ENCODE measurements at places on chromosomes 2 and 18.

- DNase-seq: no peak
These were observed 10.3 kb upstream of the ZBTB7C start for GRCh38 chr18:48419277-48420022.

DNA sequence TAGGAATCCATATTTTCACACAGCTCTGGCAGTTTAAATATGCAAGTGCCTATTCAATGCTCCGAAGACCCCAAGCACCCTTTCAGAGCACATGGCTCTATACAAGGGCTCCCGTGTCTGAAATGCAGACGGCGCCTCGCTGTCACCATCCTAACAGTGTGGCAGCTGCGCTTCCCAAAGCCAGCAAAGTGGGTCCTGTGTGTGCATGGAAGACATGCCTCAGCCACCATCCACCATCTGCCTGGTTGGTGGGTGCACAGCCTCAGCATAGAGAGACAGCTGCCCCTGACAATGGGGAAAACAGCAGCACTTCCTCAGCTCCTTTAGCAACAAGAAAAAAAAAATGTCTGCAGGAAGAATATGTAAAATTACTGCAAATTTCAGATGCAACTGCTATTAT lies 218.1 kb downstream of the SP3 start:
- no peak for DNase-seq

DNA sequence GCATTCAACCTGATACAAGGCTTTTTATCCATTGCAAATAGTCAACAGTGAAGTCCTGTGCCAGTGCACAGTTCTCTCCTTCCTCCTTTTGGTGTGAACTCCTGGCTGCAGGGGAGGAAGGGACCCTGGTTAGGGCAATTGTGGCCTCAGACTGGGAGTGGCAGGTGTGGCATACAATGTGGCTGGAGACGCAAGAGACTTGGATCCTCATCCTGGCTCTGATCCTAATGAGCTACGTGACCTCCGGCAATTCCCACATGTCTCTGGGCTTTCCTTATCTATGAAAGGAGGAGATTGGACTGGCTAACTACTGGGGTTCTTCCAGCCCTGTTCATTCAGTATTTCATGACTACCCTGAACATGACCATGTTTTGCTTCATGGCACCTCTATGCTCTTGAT lies 10.5 kb upstream of the IL1A start:
- DNase-seq: no peak

GRCh38 chr2:147511491-147511948 lies 333.3 kb upstream of the ACVR2A start:
- DNase-seq: peak; percentile 58

DNA sequence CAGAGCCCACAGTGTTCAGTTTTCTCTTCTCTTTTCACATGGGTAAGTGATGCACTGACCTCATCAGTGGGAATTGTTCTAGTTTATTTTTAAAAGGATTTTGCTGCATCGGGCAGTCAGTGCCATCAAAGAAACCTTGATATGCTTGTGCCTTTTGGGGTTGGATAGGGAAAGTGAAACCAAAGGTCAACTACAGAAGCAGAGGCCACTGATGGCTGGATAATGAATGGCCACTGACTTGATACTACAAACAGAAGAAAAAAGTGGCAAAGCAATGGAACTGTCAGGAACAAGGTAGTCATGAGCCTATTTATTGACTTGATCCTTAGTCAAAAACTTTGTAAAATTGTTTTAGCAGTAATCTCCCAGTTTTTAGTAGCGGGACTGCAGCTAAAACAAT lies 636.3 kb upstream of the ZEB2 start:
- no peak for DNase-seq

- DNase-seq: no peak
These were observed 71.7 kb downstream of the LIMS1 start for GRCh38 chr2:108605947-108606346.

DNA sequence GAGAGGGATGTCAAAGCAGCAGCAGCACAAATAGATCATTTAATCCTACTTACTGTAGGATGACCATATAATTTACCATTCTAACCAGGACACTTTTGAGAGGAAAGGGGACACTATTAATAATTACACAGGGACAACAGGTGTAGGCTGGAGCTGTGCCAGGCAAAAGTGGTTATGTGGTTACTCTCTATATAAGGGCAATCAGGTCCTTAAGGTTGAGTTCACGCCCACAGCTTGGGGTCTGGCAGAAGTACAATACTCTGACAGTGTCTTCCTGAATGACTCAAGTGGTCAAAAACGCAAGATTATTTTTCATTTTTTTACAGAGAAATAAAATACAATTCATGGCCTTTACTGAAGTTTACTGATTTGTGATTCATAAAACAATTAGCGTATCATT lies 2.8 kb downstream of the PREPL start:
- DNase-seq: no peak

- DNase-seq: no peak
These were observed 38.2 kb downstream of the ZNF516 start for GRCh38 chr18:76456823-76457222.

Measured in pons (tissue), 1 donor.